Type B pancreatic cell (in vitro differentiated cells): ENCODE measurements at places on chromosomes 16 and 17. TPM values are rescaled to one million over a fixed set of nuclear protein-coding genes. Genes with fewer than 3 reads are reported as not detected.

DNA sequence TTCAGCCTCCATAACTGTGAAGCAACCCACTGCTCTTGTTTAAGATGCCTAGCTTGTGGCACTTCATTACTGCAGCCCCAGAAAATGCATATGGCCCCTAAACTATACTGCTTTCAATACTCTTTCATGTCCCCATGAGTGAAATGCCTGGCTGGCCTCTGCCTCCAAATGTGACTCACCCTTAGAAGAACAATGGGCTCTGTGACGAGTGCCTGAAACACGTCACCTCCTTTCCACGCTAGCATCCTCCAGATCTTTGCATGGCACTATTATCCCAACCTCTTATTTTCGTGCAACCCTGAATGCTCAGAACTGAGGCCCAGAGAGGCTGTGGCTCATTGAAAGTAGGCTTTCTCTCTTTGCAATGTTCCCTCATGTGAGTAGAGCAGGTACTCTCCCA lies 233.1 kb downstream of the CBLN1 start:
- no peak for DNase-seq

DNA sequence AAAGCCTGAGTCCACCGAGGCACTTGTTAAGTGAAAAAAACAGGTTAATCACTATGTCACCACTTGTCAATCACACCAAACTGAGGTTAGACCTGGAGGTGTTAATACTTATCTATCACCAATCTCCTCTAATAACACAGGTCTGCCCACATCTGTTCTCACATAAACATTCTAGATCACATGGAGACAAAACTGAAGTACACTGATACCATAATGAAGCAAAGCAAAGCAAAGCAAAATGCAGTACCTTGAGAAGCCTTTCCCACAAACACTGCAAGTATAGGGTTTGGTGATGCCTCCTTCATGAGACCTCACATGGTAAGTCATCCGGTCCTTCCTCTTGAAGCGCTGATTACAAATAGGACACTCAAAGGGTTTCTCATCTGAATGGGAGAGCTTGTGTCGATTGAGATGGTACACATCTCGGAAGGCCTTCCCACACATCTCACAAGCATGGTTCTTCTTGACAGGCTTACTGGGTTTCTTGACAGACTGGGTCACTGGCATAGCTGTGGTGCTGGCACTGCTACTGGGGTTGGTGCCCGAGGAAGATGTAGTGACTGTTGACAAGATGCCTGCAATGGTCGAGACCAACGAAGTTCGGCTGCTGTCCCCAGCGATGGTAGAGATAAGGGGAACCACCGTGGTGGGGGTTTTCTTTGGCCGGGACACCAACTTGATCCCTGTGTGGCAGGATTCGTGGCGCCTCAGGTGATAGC lies 5.4 kb downstream of the VEZF1 start:
- DNase-seq = no peak

- DNase-seq = peak; percentile 80
Measured at GRCh38 chr17:46002311-46002972, 3.4 kb downstream of the STH start.

GRCh38 chr17:41687828-41688640 lies 651 bp upstream of the EIF1 start:
- DNase-seq = no peak

MARVELD3 gene
- 17.0 and 38.8 TPM in 2 replicates for total RNA-seq

GRCh38 chr17:72715906-72716572 lies 376.4 kb downstream of the SLC39A11 start:
- DNase-seq = no peak
